Stimulated activated CD4-positive, alpha-beta T cell treated with anti-CD3 and anti-CD28 coated beads, Interleukin-15, amount 100 ng/mL, for 48 hours (primary cell): ENCODE measurements at places on chromosomes 6 and 20.

DNA sequence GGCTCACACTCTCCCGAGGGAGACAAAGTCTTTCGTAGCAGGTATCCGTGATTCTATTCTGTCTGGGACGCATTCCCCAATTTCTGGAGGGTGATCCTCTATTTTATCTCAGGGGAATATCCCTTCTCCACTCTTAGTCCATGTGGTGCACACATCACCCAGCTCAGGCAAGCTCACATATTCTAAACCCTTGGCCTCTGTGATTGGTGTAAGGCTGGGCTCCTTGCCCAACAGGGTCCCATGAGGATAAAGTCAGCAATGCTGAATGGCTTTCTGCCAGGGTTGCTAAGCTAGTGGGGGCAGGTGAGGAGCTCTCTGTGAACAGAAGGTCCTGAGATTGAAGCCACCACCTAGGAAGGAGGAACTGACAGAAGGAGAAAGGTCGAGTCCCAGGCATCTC, 137.2 kb downstream of the CDH26 start:
- DNase-seq = no peak

DNA sequence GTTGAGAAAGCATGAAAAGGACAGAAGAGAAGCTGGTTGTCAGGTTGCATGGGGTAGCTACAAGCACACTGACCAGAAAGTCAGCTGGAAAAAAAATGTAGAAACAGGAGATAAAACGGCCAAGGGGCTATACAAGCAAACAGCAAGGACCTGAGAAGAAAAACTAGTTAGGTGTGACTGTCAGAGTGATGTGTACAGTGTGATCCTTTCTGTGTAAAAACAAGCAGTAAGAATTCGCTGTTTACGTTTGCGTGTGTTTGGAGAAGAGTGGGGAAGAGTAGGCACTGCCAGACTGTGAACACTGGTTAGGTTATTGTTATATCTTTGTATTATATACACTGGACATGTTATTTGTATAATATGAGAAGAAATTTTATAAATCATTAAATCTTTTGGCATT, 28.1 kb downstream of the PTPN1 start:
- no peak for DNase-seq

GRCh38 chr6:130625825-130626527, 201.2 kb upstream of the SMLR1 start:
- DNase-seq = peak; percentile 4

DNA sequence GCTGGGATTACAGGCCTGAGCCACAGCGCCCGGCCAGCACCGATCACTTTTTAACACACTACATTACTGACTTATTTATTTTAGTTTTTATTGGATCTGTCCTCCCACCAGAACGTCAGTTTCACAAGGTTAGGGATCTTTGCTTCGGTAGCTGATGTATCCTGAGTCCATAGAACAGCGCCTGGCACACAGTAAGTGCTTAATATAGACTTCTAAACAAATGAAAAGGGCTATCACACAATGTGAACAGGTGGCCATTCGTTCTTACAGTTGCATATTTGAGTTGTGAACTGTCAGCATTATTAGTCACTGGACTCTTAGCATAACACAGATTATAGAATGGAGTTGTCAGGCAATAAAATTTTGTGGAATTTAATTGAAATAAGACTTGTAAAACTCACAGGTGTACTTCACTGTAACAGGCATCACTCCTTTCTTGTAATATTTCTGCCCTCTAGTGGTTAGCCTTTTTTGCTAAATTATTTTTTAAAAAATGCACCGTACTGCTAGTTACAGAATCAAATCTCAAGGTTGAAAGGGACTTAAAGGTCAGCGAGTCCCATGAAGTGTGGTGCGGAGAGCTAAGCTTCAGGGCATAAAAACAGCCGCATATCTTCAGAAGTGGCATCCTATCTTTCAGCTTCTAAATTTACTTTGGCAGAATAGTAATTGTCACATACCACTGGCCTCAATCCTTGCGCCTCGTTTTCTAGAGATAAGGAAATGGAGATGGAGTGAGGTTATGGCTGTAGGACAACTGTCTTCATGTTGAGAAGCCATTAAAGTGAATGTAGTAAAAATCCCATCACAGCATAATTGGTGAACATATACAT, 3.4 kb upstream of the TBC1D7 start:
- DNase-seq = no peak
